ENCODE measurements at places on chromosomes 3 and 15.

DNA sequence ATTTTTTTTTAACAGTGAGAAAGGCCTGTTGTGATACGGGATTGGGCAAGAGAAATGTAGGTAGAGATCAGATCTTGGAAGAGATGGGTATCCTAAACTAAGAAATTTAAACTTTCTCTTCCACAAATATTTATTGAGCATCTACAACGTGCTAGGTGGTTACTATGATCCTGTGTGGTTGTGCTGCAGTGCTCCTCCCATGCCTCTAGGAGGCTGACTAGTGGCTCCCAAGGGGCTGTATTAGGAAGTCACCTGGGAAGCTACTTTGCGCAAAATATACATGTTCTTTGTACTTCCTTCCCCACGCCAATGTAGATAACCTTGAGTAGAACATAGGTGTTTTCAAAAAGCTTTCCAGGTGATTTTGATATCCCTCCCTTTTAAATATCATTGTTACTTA is 27.2 kb downstream of the USP3 start:
- no peak for DNase-seq

DNA sequence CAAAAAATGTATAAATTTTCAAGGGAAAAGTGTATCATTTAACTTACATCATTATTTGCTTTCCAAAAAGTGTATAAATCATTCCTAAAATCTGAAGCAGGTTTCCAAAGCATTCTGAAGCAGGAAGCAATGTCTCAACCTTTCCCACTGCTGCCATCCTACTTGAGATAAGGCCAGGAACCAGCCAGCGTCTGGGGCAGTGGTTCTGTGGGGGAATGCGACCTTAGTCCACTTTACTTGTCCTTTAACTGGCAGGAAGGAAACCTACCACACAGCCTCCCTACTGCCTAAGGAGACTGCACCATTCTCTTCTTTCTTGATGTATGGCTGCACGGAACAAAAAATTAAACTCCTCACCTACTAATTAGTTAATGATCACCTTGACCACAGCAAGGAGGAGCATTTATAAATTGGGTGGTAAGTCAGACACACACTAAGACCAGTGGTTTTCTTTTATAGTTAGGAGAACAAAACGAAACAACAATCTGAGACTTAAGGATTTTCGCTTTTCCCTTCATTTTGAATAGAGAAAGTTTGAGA is 3.7 kb downstream of the SORD start:
- no peak for DNase-seq

- no peak for DNase-seq
These were observed 189.6 kb downstream of the XXYLT1 start for GRCh38 chr3:195081242-195081963.

DNA sequence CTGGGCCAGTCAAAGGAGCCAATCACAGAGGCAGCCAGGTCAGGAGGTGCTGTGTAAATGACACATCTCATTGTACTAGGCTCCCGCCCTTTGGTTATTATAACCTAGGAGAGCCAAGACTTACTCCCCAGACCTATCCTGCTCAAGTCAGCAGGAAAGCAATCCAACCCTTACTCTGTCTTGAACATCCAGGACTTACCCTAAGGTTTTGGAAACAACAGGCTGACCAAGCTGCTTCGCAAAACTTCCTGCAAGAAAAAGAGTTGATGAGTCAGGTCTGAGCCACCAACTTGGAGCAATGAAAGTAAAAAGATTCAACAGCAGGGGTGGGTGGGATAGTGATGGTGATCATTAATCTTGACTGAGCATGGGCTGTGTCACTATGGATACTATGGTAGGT is 144.4 kb downstream of the MYLK start:
- DNase-seq: no peak

GRCh38 chr15:55195996-55196395 is 745 bp downstream of the RSL24D1 start:
- no peak for DNase-seq

GRCh38 chr3:45509038-45509767 is 85.3 kb upstream of the LIMD1 start:
- no peak for DNase-seq

GRCh38 chr3:177530908-177531307 is 333.6 kb upstream of the TBL1XR1 start:
- DNase-seq: no peak

DNA sequence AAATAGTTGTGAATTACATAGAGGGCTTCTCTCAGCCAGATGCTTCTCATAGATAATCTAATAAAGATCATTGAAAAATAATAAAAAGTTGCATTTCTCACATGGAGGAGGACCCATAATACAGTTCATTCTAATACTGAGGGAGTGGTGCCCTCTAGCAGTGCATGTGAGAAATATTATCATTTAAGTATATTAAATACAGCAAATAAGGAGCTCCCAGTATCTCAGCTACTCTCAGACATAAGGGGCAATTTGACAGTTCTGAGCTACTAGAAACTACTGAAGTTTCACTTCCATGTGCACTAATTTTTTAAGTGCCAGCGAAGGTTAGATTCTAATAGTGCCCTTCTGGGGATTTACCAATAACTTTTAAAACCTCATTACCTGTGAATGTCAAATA is 188.3 kb downstream of the IL5RA start:
- no peak for DNase-seq

GRCh38 chr3:13282358-13282985 is 137.7 kb downstream of the NUP210 start:
- DNase-seq: no peak

DNA sequence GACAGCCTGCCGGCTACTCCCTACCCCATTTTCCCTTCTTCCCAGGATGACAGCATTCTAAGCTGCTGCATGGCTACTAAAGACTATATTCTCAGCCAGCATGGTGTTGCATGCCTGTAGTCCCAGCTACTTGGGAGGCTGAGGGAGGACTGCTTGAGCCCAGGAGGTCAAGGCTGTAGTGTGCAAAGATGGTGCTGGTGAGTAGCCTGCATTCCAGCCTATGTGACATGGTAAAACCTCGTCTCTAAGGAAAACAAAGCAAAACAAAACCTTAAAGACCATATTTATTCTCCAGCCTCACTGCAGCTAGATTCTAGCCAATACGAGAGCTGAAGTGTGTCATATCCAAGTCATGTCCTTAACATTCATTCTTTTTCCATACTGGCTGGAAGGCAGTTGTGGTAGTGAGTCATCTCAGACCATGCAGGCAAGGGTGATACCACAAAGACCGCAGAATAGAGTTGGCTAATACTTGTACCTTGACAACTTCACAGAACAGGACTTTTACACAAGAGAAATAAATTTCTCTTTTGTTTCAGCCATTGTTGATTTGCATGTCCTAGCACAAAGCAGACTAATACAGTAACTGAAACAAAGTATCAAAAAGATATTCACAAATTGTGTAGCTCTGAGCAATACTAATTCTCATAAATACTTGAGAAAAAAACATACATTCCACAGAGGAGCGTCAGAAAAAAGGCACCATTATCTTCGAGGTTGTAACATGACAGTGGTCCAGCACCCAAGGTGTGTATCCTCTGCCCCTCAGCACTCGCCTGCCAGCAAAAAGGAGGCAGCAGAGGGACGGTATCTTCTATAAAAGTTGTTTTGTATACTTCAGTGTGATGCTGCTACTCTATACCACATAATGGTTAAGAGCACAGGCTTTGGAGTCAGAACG is 14.8 kb downstream of the PBRM1 start:
- no peak for DNase-seq

- DNase-seq: no peak
These were observed 545.5 kb downstream of the ZPLD1 start for GRCh38 chr3:102980355-102980696.

- no peak for DNase-seq
These were observed 70.7 kb upstream of the LARS2 start for GRCh38 chr3:45317710-45318109.

GRCh38 chr15:48388910-48389309 is 57.7 kb downstream of the DUT start:
- no peak for DNase-seq

- no peak for DNase-seq
These were observed 102.9 kb downstream of the FNDC3B start for GRCh38 chr3:172142051-172142863.

GRCh38 chr15:56199038-56199437 is 44.6 kb downstream of the RFX7 start:
- DNase-seq: no peak

- DNase-seq: no peak
These were observed 4.2 kb downstream of the AMOTL2 start for GRCh38 chr3:134369861-134370596.

DNA sequence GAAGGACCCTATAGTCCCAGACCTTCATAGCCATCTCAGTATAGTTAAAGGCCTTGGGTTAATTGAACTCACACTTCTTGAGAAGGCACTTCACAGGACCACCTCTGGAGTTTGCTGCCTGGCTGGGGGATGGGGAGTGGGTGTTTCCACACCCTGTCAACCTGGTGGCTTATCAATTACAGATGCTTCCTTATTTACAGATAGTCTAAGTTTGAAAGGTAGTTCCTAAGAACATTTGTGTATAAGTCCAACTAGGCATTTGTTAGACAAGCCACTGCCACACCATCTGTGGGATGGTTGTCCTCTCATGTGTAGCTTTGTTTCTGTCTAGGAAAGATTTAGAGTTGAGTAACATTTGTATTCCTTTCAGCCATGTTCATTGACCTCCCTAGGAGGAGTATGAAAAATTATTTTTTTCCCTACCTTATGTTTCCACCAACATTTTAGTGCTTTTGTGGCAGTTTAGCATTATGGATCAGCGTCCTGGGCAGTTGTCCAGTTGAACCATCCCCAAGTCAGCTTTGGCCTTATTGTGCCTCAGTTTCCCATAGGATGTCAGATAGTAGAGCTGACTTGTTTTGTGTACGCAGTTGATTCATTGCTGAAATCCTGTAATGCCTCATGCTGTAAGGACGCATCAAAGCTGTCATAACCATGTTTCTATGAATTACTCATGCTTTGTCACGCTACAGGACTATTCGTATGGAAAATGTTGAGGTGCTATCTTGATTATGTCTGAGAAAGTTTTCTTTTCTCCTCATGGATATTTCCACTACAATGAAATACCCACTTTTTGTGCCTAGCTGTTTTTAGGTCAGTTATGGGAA is 21.2 kb upstream of the SIAH2 start:
- no peak for DNase-seq

- no peak for DNase-seq
These were observed 23.0 kb downstream of the HPS3 start for GRCh38 chr3:149152420-149152819.

- DNase-seq: no peak
These were observed 1.5 kb downstream of the ABHD5 start for GRCh38 chr3:43692085-43692855.

GRCh38 chr15:89399238-89400115 is 64.9 kb upstream of the POLG start:
- no peak for DNase-seq

GRCh38 chr3:119781330-119782198 is at the start of gene NR1I2:
Gene NR1I2 (plus strand): TSS chr3:119782101.
- no peak for DNase-seq

DNA sequence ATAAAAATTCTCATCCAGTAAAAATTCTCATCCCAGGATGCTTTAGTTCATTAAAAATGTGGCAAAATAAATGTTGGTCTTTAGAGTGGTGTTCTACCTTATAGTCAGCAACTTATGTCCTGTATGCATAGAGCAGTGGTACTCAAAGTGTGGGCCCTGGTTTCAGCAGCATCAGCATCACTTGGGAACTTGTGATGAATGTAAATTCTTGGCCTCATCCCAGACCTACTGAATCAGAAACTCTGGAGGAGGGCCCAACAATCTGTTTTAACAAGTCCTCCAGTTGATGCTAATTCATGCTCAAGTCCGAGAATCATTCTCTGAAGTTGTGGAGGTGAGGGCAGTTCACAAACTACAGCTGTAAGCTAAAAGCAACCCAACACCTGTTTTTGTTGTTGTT is 307.3 kb upstream of the SATB1 start:
- DNase-seq: no peak

GRCh38 chr3:45911511-45912226 is 25.3 kb downstream of the CCR9 start:
- no peak for DNase-seq

DNA sequence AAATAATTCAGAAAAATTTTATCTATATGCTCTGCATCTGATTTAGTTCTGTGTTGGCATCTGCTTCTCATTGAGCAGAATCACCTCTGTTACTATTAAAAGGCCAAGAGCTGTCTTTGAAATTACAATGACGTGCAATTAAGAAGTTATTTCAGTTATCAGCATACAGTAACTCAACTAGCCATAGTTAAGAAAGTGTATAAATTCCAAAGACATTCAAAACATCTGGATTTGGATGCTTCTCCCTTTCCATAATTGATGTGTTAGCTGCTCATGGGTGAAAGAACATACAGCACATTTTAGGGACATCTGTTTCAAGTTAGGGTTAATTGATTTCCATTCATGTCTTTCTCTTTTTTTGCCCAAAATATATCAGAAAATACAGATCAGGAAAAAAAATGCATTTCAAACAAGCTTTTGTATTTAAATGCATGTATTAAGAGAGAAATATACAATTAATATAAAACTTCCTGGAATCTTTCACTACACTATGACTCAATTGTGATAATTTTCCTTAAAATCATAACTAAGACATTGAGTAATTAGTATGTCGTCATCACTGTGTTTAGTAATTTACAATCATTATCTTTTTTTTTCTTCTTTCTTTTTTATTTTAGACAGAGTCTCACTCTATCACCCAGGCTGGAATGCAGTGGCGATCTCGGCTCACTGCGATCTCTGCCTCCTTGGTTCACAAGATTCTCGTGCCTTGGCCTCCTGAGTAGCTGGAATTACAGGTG is 82.7 kb upstream of the MBNL1 start:
- DNase-seq: no peak

DNA sequence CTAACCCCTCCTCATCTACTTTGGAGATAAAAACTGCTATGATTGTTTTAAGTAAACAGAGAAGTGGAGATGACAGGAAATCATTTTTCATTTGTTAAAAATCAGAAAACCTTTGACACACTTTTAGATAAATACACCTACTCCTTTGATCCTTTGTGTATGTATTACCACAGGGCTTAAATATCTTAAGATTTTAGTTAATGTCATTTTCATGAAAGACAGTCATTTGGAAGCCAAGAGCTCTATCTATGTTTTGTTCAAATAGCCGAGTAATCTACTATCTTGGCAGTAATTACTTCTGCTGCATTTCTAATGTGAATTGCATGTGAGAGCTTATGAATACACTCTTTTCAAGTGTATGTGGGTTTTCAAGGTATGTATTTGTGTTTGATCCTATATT is 2.0 kb downstream of the ARPP21 start:
- no peak for DNase-seq

- no peak for DNase-seq
These were observed 118.4 kb upstream of the FHIT start for GRCh38 chr3:61369678-61370077.

- no peak for DNase-seq
These were observed 98.2 kb downstream of the OSBPL10 start for GRCh38 chr3:31882895-31883294.

GRCh38 chr3:66923969-66924368 is 74.1 kb upstream of the KBTBD8 start:
- no peak for DNase-seq

- DNase-seq: no peak
These were observed 280.3 kb downstream of the ZPLD1 start for GRCh38 chr3:102715030-102715697.
